Effector memory CD8-positive, alpha-beta T cell (primary cell): ENCODE measurements at places on chromosomes 7 and 10.

DNA sequence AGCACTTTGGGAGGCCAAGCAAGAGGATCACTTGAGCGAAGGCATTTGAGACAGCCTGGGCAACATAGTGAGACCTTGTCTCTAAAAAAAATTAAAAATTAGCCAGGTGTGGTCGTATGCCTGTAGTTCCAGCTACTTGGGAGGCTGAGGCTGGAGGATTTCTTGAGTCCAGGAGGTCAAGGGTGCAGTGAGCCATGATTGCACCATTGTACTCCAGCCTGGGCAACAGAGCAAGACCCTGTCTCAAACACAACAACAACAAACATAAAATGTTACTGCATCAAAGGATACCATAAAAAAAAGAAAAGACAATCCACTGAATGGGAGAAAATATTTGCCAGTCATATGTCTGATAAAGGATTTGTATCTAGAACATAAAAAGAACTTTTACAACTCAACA lies 60.5 kb downstream of the TACR2 start:
- no peak for DNase-seq

DNA sequence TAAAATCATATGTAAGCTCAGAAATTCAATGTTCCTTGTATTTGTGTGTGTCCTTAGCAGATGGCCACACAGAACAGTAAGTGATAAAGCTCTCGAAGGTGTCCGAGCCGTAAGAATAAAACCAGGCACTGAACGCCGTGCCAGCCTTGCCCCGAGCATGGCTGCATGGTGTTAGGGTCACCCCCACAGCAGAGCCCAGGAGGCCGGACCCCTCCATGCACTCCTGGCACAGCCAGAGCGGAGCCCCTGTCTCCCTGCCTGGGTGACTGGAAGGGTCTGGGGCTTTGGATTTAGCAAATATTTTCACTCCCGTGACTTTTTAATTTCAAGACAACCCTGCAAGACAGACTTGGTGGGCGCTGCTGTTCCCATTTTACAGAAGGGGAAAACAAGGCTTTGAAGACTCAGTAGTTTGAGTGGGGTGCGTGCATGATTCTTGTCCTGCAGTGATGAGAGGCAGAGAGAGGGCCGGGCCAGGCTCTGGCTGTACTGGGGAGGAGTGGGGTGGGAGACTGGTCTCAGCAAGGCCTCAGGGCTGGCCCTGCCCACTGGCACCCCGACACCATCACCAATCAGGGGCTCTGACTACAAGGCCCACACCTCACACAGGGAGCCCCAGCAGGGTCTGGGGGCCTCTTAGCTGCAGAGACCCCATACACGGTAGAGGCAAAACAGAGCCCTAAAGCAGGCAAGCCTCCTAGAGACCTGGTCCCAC lies 39.4 kb downstream of the VIPR2 start:
- DNase-seq, result no peak

DNA sequence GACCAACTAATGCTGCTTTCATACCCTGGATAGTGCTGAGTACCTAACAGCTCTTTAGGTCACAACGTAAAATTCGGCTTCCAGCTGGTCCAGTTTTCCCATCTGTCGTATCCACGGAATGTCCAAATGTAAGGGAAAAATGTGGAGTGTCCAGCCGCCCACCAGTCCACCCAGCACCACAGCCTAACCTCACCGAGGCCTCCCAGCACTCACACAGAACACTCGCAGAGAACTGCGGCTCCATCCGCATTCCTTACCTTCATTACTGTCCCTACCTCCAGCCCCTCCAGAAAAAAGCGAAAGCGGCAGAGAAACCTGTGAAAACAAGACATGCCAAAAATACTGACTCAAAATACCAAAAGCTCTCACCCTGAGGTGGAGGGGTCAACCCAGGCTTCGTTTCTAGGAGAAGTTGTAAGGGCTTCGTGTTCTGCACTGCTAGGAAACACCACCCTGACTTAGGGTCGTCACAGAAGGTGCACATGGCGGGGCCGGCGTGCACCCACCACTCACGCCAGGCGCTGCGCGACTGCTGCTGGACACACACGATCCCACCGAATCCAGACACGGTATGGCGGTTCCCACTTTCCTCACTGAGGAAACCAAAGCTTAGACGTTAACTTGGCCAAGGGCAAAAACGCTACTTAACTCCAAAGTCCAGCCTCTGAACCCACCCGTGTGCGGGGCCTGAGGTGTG lies 73.9 kb downstream of the AMZ1 start:
- DNase-seq, result no peak

GRCh38 chr7:17952387-17952786 lies 12.1 kb upstream of the SNX13 start:
- DNase-seq, result no peak

DNA sequence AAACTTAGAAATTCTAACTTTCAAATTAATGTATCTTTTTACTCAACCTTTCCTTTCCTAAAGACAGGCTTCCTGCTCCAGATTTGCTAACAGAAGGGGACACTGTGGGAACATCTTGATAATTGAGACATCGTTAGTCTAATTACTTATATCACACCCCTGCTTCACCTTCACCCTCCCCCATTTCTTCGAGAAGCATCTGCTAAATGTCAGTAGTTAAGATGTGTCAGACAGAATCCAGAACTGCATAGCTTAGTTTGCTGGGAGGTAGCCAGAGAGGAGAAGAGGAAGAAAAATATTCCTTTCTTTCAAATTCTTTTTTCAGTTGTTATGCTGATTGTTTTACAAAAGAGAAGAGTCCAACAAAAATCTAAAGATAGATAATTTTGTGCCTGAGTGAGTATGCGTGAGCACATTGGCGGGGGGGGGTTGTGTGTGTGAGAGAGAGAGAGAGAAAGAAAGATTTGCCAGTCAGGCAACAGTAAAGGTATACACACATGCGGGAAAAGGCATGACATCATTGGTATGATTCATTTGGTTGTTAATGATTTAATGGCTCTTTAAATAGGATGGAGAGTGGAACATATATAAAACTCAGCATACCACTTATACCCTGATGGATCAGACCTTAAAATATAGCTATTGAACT lies 192.4 kb downstream of the PTN start:
- DNase-seq, result no peak
